CD14-positive monocyte (primary cell): ENCODE measurements at places on chromosomes 3 and 15.

DNA sequence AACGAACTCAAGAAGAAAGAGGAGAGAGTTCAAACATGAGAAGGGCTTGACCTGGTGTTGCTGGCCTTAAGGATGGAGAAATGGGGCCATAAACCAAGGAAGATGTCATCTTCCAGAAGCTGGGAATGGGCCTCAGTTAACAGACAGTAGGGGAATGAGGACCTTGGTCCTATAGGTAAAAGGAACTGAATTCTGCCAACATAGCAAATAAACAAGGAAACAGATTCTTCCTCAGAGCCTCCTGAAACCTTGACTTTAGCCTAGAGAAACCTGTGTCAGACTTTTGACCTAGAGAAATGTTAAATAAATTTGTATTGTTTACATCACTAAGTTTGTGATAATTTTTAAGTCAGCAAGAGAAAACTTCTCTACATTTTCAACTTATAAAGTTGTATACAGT is 336.8 kb downstream of the PLCL2 start:
- no peaks in the 10 kb centered on the region for H3K27me3 ChIP-seq
- no peak for DNase-seq
- H3K4me1 ChIP-seq, result no peaks in the 10 kb centered on the region
- no peak overlapping the region for H3K4me3 ChIP-seq
- no peak overlapping the region for H3K27ac ChIP-seq

- DNase-seq, result no peak
- no peaks in the 10 kb centered on the region for H3K27me3 ChIP-seq
- H3K4me1 ChIP-seq, result no peaks in the 10 kb centered on the region
- no peak overlapping the region for H3K4me3 ChIP-seq
These were observed 152.1 kb downstream of the NEK10 start for GRCh38 chr3:27216955-27217552.

DNA sequence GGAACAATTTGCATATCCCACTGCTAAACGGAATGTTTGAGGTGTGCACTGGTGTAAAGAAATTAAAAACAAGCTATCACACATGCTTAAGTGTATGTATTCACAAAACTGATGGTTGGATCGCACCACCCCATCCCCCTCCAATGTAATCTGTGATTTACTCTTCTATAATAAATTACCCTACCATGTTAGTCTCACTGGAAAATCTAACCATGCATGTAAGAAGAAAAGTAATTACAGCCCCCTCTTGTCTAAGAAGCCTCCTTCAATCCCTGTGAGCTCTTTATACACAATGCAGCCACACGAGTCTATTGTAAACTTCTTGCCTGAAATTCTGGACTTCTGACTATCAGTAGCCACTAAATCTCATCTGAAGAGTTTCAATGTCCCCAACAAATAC is 173.6 kb downstream of the ZBTB20 start:
- no peak for DNase-seq
- no peak overlapping the region for H3K4me3 ChIP-seq
- no peak overlapping the region for H3K27ac ChIP-seq
- H3K27me3 ChIP-seq, result no peaks in the 10 kb centered on the region

DNA sequence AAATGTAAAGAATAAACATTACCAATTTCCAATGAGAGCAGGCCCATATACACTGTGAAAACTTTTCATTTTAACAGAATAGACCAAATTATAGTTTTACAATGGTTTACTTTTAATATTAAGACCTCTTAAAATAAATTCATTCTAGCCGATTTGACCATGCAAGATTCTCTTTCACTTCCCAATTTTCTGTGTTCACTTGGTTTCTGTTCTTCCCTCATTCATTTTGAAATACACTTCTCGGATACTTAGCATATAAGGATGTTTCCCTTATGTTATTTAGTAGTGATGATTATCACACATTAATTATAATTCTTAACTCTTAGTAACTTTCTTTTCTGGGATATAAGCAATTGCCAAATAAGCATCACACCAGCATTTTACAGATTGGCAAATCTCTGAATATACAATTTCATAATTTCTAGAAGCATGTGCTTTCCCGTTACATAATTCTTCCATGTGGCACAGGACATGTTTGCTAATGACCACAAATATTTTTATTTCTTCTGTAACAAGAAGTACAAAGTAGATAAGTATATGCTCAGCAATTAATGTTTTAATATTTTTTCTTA is 13.9 kb downstream of the OR5H15 start:
- H3K36me3 ChIP-seq, result no peaks in the 10 kb centered on the region
- H3K27me3 ChIP-seq, result no peaks in the 10 kb centered on the region
- H3K4me1 ChIP-seq, result peaks cover 12% of the 10 kb centered on the region
- DNase-seq, result peak; percentile 18
- peak overlapping the region; percentile 58 for H3K27ac ChIP-seq

- no peaks in the 10 kb centered on the region for H3K4me1 ChIP-seq
- no peaks in the 10 kb centered on the region for H3K27me3 ChIP-seq
- no peak overlapping the region for H3K4me3 ChIP-seq
These were observed 45.2 kb downstream of the SCN5A start for GRCh38 chr3:38604246-38604645.

GRCh38 chr3:12560505-12561190 is 3.8 kb downstream of the MKRN2 start:
- H3K4me3 ChIP-seq, result no peak overlapping the region
- no peaks in the 10 kb centered on the region for H3K36me3 ChIP-seq
- DNase-seq, result no peak
- peaks cover 35% of the 10 kb centered on the region for H3K4me1 ChIP-seq
- H3K27ac ChIP-seq, result peak overlapping the region; percentile 22

DNA sequence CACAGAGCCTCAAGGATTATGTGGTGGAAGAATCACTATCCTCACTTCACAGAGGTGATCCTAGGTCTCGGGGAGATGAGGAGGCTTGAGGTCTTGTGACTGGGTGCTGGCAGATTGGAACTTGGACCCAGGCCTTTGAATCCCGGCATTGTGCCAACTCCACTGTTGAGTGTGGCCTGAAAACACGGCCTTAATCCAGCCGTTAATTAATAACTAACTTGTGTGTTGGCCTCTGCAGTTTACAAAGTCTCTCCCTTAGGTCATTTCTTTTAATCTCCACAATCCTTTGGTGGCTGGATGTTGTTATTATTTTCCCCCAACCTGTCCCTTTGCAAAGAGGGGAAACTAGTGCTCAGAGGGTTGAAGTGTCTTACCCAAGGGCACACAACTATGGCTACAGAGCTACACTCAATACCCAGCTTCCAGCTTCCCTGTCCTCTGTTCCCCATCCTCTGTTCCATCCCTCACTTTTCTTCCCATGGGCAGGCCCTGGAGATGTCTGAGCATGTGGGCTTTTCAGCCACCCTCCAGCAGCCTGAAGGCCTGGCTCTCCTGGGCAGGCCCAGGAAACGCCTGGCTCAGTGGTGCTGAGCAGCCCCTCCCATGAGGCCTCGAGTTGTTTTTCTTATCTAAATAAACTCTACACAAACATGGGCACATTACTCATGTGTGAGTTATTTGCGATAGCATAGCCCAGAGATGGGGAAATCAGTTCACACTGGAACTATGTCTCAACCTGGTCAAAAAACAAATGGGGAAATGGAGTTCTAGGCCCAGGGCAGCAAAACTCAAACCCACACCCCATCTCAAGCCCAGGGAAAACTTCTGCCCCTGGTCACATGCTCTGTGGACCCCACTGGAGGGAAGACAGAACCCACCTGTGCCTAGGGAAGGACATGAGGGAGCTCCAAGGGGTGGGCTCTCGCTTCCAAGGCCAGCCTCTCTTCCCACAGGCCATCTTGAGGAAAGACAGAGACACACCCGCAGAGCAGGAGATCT is 16.8 kb upstream of the SMAD3 start:
- peaks cover 37% of the 10 kb centered on the region for H3K4me1 ChIP-seq
- H3K4me3 ChIP-seq, result no peak overlapping the region
- DNase-seq, result peak; percentile 87
- no peaks in the 10 kb centered on the region for H3K36me3 ChIP-seq
- no peaks in the 10 kb centered on the region for H3K27me3 ChIP-seq

GRCh38 chr15:69624816-69625215 is 172.2 kb downstream of the RPLP1 start:
- H3K36me3 ChIP-seq, result no peaks in the 10 kb centered on the region
- peaks cover 38% of the 10 kb centered on the region for H3K4me1 ChIP-seq
- no peak overlapping the region for H3K27ac ChIP-seq
- no peak for DNase-seq
- H3K4me3 ChIP-seq, result no peak overlapping the region
- H3K27me3 ChIP-seq, result no peaks in the 10 kb centered on the region

DNA sequence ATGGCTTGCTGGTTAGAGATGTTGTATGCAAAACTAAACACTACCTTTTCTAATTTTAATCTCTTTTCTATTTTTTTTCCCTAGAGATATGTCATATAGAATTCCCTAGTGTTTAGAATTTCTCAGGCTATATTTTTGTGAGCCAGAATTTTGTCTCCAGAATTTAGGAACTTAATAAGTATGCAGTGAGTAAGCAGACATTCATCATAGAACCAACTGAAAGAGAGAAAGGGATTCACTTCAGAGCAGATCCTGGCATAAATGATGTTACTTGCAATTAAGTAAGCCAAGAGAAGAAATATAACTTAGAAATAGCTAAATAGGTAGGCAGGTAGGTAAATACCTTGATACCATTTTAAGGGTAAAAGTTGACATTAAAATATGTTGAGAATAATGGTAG is 288.9 kb downstream of the ZNF385D start:
- no peaks in the 10 kb centered on the region for H3K27me3 ChIP-seq
- no peaks in the 10 kb centered on the region for H3K36me3 ChIP-seq
- no peak for DNase-seq
- no peak overlapping the region for H3K27ac ChIP-seq
- H3K4me1 ChIP-seq, result no peaks in the 10 kb centered on the region
- no peak overlapping the region for H3K4me3 ChIP-seq

- peak; percentile 51 for DNase-seq
- H3K27me3 ChIP-seq, result no peaks in the 10 kb centered on the region
- H3K4me1 ChIP-seq, result peaks cover 74% of the 10 kb centered on the region
- no peaks in the 10 kb centered on the region for H3K36me3 ChIP-seq
These were observed 163.3 kb downstream of the AKAP13 start for GRCh38 chr15:85543741-85544155.

DNA sequence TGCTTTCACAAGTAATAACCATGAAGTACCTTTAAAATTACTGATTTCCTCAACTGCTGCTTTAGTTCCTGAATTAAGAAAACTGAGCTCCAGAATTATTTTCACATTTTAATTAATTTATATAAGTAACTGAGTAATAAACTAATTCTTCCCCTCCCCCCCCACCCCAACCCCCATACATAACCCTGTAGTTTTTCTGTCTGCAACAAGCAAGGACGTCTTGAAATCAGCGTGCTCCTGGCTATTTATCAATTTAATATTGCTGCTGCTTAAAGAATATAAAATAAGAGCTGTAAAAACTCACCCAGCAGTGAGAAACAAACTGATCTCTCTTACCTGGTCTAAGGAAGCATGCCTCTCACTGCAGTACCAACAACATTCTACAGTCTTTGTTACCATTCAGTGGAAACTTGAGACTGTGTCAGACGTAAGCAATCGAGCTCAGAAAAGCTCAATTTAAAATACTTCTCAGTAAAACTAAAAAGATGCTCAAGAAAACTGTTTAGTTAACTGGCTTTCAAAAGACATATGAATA is 121.0 kb downstream of the TFDP2 start:
- H3K4me3 ChIP-seq, result peak overlapping the region; percentile 62
- H3K36me3 ChIP-seq, result no peaks in the 10 kb centered on the region
- no peaks in the 10 kb centered on the region for H3K27me3 ChIP-seq
- H3K27ac ChIP-seq, result peak overlapping the region; percentile 71
- DNase-seq, result peak; percentile 19
- H3K4me1 ChIP-seq, result peaks cover 25% of the 10 kb centered on the region

DNA sequence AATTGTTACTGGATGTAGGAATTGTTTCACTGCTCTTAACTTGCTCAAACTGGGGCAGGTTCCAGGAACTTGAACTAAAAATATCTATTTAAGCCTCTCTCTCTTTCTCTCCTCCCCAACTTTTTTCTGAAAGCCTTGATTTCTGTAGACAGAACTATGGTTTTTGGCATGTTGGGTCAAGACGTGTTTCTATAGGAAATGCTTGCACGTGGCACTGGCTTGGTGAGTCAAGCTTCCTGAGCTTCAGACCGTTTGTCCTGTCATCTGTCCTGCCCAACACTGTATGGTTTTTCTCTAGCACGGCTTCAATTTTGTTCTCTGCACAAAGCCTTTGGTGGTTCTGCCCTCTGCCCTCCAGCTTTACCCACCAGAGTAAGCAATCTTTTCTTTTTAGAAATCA is 13.5 kb downstream of the EAF1 start:
- peaks cover 73% of the 10 kb centered on the region for H3K36me3 ChIP-seq
- DNase-seq, result peak; percentile 85
- peaks cover 50% of the 10 kb centered on the region for H3K4me1 ChIP-seq
- H3K27ac ChIP-seq, result peak overlapping the region; percentile 77

GRCh38 chr3:51703761-51704510 is 2.9 kb upstream of the GRM2 start:
- no peak overlapping the region for H3K4me3 ChIP-seq
- no peaks in the 10 kb centered on the region for H3K4me1 ChIP-seq
- no peak overlapping the region for H3K27ac ChIP-seq
- peaks cover 8% of the 10 kb centered on the region for H3K27me3 ChIP-seq

DNA sequence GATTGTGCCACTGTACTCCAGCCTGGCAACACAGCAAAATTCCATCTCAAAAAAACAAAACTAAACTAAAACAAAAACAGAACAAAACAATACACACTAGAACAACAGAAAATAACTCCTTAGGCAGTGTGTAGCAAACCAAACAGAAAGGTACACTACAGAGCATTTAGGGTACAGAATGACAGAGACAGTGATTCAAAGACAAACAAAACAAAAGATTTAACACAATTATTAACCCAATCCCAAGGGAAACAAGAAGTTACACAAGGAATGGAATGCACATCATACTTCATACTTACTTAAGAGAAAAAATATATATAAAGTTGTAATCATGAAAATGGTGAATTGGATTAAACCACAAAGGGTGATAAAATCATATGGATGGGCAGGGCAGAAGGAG is 12.9 kb downstream of the SLC25A20 start:
- no peaks in the 10 kb centered on the region for H3K4me1 ChIP-seq
- H3K36me3 ChIP-seq, result peaks cover 74% of the 10 kb centered on the region
- H3K27ac ChIP-seq, result no peak overlapping the region
- no peaks in the 10 kb centered on the region for H3K27me3 ChIP-seq
- no peak for DNase-seq
- H3K4me3 ChIP-seq, result no peak overlapping the region

DNA sequence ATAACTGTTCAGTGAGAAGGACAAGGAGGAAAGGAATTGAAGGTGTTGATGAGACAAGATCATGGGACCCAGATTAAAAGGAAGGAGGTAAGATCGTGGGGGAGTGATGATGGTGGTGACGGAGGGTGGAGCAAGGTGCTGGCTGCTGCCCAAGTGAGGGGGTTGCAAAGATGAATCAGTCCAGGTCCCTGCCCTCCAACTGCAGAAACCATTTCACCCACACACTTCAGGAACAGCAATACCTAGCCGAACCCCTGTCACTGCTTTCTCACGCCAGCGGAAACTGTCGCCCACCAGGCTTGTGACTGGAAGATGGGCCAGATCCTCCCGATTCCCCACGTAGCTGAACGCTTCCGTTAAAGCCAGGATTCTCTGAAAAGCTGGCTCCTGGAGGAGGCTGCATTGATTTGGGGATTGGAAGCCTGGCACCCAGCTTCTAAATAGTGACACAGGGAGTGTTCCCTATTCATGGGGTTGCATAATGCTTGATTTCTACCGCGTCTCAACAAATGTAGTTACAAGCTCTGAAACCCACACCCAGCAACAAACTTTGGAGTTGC is 3.2 kb upstream of the LSG1 start:
- H3K36me3 ChIP-seq, result no peaks in the 10 kb centered on the region
- no peak for DNase-seq
- H3K27me3 ChIP-seq, result no peaks in the 10 kb centered on the region
- H3K27ac ChIP-seq, result no peak overlapping the region

GRCh38 chr15:66725464-66725785 is 23.4 kb downstream of the SMAD6 start:
- H3K36me3 ChIP-seq, result no peaks in the 10 kb centered on the region
- no peaks in the 10 kb centered on the region for H3K27me3 ChIP-seq
- no peaks in the 10 kb centered on the region for H3K4me1 ChIP-seq
- H3K4me3 ChIP-seq, result no peak overlapping the region
- no peak for DNase-seq
- H3K27ac ChIP-seq, result no peak overlapping the region
